ENCODE measurements at places on chromosomes 7 and 10.

GRCh38 chr10:7159517-7159916 lies 251.3 kb downstream of the SFMBT2 start:
- DNase-seq: no peak

DNA sequence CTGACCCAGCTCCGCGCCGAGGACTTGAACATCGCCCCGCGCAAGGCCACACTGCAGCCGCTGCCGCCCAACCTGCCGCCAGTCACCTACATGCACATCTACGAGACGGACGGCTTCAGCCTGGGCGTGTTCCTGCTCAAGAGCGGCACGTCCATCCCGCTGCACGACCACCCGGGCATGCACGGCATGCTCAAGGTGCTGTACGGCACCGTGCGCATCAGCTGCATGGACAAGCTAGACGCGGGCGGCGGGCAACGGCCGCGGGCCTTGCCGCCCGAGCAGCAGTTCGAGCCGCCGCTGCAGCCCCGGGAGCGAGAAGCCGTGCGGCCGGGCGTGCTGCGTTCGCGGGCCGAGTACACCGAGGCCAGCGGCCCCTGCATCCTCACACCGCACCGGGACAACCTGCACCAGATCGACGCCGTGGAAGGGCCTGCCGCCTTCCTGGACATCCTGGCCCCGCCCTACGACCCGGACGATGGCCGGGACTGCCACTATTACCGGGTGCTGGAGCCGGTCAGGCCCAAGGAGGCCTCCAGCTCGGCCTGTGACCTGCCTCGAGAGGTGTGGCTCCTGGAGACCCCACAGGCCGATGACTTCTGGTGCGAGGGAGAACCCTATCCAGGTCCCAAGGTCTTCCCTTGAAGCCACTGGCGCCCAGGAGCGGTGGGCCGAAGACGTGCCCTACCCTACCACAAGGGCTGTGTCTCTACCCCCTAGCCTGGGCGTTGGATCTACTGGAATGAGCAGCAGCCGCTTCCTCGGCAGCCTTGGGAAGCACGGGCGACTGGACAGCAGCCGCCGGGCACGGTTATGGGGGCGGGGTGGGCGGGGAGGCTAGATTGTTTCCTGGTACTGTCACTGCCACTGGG lies 945 bp downstream of the ADO start:
- DNase-seq: no peak

DNA sequence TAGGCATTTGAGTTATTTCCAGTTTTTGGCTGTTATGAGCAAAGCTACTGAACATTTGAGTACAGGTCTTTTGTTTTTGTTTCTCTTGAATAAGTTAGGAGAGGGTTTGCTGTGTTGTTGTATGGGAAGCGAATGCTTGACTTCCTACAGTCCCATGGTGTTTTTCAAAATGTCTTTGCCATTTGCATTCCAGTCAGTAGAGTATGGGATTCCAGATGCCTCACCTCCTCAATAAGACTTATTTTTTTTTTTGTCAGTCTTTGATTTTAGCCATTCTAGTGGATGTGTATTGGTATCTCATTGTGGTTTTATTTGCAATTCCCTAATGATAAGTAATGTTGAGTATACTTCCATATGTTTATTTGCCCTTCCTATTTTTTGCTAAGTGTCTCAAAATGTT lies 19.4 kb downstream of the CDK13 start:
- no peak for DNase-seq

- no peak for DNase-seq
Observed at GRCh38 chr10:73916761-73917470, 6.0 kb downstream of the PLAU start.

DNA sequence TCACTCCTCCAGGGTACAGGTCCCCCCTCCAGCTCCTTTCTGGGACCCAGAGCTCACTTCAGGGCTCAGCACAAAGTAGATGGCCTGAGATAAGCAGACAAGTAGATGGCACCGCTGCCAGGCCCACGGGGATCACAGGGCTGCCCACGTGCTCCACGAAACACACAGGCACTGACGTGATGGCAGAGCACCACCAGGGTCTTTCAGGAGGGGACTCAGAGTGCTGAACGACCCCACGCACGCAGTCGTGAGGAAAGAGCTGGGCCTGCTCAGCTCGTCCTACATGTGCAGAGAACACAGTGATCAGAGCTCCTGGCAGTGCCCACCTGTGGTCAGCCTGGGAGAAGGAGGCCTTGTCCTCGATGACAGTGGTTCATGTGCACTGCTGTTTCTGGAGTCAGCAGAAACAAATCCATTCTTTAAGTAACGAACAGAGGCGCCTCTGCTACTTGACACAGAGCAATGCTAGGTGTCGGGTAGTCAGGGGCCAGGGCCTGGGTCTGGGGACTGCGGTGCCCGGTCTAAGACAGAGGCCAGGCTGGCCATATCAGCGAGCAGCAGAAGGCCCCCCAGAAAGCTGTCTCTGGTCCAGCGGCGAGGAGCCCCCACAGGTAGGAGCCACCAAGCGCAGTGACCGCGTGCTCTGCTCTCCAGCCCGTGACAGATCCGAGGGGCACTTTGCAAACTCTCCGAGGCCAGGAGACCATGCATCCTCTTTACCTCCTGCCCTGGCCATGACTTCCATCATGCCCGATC lies 129.8 kb upstream of the FAM20C start:
- no peak for DNase-seq

GRCh38 chr10:60359066-60359465 lies 30.6 kb downstream of the ANK3 start:
- DNase-seq: no peak

DNA sequence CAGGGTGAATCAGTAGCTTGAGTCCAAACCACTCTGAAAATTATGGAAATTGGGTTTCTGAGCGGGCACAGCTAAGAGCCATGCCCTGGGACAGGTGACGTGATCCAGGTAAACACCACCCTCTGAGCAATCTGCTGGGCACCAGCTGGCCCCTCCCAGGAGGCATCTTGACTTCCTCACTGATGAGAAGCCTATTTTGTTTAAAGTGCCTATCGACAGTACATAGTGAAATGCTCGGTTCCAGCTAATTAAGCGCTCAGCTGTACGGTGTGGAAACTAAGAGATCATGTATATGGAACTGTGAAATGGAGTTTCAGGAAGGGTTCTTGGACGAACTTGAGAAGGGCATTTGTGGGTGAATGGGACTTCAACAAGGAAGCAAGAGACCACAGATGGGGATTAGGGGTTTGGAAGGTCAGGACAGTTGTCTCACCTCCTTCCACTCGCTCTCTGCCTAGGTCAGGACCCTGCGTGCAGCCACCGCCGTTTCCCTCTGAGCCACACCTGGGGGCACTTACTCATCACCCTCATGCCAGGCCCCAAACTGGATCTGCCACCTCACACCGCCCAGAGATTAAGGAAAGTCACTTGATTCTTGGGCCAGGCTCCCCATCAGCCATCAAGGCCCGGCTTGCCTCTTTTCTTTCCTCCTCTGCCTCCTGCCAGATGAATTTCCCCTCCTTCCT lies 3.2 kb downstream of the ITPRIP start:
- DNase-seq: no peak

DNA sequence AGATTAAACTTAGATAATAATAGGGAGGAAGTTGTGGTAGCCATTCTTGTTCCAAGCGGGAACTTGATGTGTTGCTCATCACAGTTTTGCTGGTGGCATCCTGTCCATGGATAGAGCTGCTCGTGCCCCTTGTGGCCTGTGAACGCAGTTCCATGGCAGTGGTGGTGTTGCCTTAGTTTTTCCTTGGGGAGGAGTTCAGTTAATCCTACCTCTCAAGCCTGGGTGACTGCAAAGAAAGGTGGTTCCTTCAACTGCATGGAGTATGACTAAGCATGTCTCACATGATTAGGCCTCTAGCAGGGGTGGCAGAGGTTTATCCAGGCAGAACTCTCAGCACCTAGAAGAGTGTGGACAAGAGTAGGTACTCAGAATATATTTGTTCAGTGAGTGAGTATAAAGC lies 99.7 kb downstream of the MAPK8 start:
- DNase-seq: no peak

DNA sequence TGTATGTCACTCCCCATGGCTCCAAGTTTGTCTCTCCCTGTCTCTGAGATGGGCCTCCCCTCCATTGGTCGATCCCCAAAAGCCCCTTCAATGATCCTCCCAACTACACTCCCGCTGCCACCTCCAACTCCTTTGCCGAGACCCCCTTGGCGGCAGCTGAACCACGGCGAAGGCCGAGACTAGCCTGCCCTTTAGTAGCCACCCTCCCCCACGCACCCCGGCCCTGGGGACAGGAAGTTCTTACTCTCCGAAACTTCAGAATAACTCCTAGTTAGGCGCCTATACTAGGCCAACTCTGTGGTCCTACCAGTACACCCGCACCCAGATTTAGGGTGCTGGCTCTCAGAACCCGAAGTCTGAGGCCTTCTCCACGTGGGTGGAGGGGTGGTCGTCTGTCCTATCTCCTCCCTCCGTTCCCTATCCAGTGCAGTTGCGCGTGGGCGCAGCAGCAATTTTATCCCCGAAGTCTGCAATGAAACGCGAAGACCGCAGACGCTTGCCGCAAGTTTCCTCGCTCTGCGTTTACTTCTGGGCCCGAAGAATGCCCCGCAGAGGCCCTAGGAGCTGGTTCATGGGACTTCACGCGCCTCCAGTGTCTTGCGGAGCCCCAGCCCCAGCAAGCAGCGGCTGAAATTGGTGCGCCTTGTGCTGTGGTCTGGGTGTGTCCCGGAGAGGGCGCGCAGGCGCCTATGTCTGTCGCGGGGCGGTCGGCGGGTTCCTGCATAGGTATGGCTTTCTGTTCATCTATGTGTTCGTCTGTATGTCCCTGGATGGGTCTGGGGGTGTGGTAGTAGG lies 82.6 kb upstream of the SLF2 start:
- DNase-seq: no peak

DNA sequence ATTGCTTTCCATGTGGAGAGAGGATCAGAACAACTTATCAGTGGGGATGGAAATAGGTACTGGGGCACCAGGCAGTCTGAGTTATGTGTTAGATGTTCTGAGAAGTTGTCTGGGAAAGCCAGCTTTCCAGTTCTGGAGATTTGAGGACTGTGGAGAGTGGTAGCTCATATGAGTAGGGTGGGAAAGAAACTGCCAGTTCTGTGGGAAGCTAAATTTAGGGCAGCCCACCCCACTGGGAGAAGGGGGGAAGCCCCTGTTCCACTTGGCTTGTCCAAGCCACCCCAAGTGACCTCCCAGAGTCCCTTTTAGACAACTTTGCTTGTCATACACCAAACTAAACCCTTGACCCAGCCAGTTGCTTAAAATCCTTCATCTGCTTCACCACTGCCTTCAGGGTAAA lies 189.5 kb downstream of the REEP3 start:
- no peak for DNase-seq

GRCh38 chr10:123636598-123637325 lies 29.4 kb upstream of the GPR26 start:
- DNase-seq: no peak

DNA sequence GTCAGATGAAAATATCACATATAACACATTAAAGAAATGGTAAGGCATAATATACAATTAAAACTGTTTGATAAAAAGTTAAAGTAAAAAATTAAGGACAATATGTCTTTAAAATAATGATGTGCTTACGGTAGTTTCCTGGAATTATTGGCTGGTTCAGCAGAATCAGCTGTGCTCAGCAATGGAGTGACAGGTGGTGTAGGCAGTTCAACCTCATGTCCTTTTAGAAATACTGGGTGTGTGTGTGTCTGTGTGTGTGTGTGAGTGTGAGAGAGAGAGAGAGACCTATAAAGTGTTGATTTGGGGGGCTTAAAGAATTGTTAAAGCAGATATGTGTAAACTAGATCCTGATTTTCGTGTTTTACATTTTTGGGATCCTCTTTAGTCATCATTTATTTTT lies 141.2 kb downstream of the ADAM22 start:
- no peak for DNase-seq

DNA sequence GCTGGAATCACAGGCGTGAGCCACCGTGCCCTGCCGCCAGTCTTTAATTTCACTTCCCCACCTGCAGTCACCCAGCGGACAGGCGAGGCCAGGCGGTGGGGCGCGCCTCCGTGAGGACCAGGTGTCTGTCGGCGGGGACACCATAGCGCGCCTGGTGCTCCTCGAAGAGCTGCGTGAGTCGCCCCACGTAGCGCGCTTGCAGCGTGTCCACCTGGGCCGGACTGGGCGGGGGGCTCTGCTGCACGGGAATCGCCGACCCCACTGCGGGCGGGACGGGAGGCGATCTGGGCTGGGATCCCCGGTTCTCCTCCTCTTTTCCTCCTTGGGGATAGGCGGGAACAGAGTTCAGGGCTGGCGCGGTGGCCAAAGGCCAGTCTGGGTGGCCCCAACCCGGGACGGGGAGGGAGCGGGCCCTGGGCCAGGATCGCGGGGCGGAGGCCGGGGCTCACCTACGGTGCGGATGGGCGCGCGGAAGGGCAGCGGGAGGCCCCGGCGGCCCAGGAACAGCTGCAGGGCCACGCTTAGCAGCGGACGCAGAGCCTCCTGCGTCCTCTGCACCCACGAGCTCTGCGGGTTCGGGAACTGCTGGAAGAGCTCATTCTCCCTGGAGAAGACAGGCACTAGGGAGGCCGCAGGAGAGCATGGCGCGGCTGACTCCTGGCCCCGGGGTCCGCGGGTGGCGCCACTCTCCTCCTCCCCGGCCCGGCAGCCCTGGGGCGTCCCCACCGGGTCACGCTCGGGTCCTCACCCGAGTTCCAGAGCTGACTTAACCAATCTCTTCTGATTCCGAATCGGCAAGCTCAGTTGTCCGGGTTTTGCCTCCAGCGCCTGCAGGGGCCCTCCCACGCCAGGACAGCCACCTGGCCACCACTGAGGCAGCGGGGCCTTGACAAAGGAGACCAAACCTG lies 1.1 kb upstream of the MOGAT3 start:
- DNase-seq: no peak

- no peak for DNase-seq
Observed at GRCh38 chr7:6576024-6576866, 1.0 kb upstream of the ZDHHC4 start.

DNA sequence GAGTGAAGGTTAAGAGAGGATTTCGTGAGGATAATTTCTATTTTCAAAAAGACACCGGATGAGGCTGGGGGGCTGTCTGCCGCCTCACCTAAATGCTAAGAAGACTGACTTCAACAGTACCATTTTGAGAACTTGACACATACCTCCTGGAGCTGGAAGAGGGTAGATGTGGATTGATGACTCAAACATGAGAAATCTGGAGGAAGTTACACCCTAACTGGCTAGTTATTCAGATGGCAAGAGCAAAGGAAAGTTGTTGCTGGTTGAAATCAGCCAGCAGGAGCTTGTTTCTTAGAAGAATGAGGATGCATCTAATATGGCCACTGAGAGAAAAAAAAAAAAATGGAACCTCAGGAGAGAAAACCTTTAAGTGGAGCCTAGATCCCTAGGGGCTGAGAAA lies 76.2 kb upstream of the KIAA1217 start:
- no peak for DNase-seq

DNA sequence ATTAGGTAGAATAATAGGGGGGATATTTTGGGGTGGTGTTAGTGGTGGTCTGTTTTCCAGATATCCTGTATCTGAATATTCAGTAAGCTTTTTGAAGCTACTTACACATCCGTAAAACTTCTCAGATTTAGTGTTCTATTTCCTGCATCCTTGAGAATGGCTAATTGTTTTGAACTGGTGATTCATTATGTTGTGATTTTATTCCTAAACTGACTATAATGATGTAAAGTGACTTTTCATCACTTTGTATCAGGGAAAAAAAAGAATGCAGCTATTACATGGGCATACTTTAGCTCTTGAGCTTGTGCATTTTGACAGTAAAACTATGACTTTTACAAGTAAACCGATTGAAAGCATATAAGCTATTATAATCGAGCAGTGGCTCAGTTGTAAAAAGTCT lies 18.2 kb downstream of the WAC start:
- no peak for DNase-seq
